Stimulated activated naive CD8-positive, alpha-beta T cell treated with anti-CD3 and anti-CD28 coated beads, Interleukin-15, Interleukin-2, amounts not matched to agents 100 U/mL and 50 U/mL, for 24 hours (primary cell): ENCODE measurements at places on chromosomes 2 and 18.

DNA sequence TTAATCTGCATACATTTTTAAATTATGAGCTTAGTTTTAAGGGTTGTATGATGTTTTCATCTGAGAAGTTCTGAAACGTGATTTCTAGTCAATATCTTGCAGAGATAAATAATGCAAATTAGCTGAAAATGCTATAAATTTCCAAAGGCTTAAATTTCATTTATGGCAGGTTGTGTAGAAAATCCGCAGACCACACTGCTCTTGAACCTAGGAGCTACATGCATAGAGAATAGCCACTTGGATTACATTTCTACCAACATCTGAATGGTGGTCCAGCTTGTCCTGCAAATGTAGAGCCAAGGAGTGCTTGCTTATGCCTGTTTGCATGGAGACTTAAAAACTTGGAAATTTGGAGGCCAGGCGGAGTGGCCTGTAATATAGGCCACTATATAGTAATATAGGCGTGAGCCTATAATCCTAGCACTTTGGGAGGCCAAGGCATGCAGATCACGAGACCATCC, 6.8 kb downstream of the MAT2A start:
- DNase-seq: peak; percentile 21

DNA sequence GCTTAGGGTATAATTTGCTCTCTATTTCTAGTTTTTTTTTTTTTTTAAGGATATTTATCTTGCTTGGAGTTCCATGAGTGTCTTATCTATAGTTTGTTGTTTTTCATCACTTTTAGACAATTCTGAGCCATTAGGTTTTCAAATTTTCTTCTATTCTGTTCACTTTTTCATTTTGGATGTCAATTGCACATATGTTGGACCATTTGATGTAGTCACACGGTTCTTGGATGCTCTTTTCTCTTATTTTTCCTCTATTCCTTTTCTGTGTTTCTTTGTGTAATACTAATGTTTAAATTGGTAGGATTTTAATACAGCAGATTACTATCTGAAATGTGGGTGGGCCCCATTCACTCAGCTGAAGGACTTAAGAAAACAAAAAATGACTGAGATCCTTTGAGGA, 292.6 kb downstream of the CALCRL start:
- no peak for DNase-seq

GRCh38 chr2:98959810-98960507, 23.9 kb upstream of the CRACDL start:
- no peak for DNase-seq

- no peak for DNase-seq
These were observed 49.0 kb downstream of the CDK15 start for GRCh38 chr2:201855356-201855755.

DNA sequence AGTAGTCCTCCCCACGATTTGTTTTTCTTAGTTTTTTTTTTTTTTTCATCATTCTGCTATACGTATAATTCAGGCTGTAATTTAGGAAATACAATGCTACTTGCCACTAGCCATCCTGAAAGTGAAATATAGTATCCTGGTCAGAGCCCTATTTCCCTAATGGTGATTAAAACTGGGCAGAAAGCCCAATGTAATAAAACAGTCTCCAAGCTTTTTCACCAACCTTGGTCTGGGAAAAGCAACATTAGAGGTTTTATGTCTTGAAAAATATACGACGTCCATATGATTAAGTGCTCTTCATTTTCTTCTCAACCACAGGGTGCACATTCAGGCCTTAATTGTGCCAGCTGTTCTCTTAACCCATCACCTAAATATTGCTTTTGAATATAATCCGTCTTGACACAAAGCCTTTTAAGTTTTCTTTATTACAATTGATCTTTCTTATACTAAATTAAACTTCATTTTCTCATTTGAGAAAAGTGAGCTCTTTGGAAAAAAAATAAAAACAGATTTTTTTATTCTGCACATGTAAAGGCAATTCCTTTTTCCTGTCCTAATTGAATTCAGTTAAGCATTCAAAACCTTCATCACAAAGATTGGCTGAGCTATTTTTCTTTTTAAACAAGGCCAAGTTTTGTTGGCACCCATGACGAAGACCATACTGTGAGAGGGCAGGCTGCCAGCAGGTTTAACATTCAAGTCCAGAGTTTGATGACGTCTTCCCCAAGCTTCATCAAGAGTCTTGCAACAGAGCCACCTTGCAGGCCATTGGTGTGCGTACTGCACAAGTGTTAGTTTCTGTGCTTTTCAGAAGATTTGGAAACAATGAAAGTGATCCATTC, 52.7 kb downstream of the MAP2 start:
- DNase-seq: no peak

- DNase-seq: no peak
These were observed 48.5 kb upstream of the ATP6V1B1 start for GRCh38 chr2:70887208-70887549.

GRCh38 chr18:63220903-63221302, 98.7 kb downstream of the BCL2 start:
- DNase-seq: no peak

GRCh38 chr18:48254077-48254602, 155.0 kb downstream of the ZBTB7C start:
- DNase-seq: no peak

DNA sequence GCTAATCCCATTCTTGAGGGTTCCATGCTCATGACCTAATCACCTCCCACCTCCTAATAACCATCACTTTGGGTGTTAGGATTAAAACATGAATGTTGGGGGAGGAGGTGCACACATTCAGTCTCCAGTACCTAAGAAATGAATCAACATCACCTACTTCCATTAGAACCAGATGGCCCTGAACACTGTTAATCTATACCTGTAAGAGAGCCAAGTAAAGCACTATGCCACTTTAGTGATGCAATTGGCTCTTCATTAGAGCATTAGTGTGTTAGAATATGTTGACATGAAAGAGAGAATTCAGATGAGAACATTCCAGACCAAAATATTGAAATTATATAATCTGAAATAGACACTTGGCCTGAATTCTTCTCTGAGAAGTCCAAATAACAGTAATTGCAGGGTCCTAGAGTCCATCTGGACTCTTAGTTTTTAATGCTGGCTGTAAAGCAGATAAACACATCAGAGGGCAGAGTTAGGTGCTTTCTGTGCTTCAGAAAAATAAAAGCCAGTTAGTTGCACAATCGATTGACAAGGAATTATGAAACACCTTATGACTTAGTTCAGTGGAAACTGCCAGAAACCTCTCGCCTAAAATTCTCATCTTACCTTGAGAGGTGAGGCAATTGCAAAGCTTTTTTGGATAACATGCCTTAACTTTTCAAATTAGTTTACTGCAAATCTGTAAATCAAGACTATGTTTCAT, 923.7 kb downstream of the SLC4A3 start:
- no peak for DNase-seq
